NCI-H82 (cell line): ENCODE measurements at places on chromosomes 1 and 21.

GRCh38 chr1:25658791-25659431 lies 42.3 kb downstream of the MAN1C1 start:
- DNase-seq, result no peak

GRCh38 chr1:108584428-108584856 lies 24.5 kb downstream of the EEIG2 start:
- no peak for DNase-seq

DNA sequence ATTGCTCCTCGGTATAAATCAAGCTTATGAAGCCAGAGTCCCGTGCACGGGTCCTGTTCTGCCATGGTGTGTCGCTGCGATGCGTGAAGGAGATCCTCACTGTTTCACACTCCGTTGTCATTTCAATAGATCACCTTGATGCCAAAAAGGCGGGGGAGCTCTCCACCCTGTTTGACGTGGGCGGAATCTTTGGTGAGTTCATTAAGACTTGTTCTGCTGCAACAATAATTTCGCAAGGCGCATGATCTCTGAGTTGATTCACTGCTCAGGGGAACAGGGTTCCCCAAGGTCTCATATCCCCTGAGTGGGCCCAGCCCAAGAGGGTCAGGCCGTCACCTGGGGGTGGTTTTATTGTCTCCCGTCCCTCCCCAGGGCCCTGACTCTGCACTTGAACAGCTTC lies 50.0 kb downstream of the SLC37A1 start:
- no peak for DNase-seq

GRCh38 chr1:170483051-170483450 lies 48.9 kb upstream of the GORAB start:
- DNase-seq, result no peak

DNA sequence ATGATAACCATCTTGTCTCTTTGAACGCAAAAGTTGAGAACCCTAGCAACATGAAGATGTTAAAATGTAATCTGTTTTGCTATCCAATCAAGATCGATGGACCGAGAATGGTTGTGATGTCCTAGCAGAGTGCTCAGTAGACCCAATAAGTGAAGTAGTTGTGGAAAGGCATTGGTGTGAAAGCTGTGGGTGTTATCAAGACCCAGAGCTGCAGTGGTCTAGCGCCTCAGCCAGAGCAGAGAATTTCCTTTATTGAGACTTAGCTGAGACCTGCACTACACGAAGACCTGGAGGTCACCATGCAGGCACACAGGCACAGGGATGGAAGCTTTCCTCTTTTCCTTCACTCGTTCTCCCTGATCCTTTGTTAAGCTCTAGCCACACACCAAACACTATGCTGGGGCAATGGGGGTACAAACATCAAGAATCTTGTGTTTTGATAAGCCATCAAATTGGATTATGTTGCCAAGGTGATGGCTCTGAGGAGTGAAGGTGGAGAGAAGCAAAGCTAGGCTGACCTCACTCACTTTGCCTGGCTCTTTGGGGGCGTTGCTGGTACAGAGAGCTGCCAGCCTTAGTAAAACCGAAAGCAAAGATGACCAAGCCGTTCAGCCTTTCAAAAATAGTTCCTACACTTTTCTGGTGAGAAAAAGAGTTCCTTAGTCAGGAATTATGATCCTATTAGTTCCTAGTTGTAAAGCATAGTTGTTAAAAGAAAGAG lies 24.1 kb downstream of the METTL13 start:
- peak; percentile 99 for DNase-seq
